Dermis blood vessel endothelial cell (primary cell): ENCODE measurements at places on chromosomes 4 and X. TPM values are rescaled to one million over a fixed set of nuclear protein-coding genes. Genes with fewer than 3 reads are reported as not detected.

GRCh38 chrX:69813677-69814076 is 197.8 kb downstream of the EDA start:
- no peak for DNase-seq

DNA sequence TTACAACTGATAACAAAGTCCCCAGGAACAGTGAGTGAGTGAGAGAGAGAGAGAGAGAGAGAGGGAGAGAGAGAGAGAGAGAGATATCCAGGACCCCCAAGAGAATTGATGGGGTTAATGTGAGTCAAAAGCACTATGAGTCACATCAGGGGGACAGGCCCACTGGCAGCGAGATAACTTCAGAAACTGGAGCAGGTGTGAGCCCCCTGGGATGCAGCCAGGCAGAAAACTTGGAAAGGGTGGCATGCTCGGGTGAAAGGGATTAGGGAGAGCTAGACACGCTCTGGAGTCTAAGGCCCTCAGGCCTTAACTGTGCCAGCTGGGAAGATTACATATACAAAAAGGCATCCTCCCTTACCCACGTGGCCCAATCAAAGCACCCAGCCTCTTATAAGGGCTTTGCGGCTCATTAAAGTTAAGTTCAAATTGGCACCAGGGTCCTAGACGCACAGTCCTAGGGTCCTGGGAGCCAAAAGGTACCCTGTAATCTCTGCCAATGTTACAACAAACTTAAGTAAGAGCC is 841 bp downstream of the ACOT9 start:
- peak; percentile 65 for DNase-seq

The ZNF157 gene
- 0.17 TPM in 1 of 2 replicates, not detected in the other for total RNA-seq

- DNase-seq, result no peak
Observed at GRCh38 chr4:48753159-48753558, 26.9 kb downstream of the FRYL start.

DNA sequence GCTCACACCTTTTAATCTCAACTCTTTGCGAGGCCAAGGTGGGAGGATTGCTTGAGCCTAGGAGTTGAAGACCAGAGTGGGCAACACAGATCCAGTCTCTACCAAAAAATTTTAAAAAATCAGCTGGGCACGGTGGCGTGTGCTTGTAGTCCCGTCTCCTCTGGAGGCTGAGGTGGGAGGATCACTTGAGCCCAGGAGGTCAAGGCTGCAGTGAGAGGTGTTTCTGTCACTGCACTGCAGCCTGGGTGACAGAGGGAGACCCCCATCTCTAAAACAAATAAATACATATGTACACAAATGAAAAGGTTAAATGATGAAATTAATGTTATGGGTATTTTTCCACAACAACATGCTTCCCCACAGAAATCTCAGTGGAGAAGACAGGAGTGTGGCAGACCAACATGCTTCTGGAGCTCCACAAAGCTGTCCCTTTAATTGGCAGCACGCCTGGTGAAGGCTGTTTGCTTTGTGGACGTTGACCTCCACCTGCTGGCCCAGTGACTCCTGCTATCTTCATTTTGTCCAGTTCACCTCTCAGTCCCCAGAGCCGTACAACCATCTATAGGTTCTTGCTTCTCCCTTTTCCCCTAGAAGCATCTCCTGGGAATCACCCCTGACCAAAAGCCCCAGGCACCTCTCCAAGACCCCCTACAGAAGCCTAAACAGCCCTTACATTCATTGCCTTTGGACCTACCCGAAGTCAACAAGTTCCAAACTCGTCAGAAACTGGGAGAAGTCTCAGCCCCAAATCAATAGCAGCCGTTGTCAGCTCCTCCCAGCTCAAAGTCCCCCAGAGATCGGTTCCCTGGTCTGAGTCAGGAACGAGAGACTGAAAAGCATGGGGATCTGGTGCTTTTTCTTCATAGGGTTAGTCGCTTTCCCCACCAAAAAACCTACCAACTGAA is 36.4 kb upstream of the CD99 start:
- no peak for DNase-seq

DNA sequence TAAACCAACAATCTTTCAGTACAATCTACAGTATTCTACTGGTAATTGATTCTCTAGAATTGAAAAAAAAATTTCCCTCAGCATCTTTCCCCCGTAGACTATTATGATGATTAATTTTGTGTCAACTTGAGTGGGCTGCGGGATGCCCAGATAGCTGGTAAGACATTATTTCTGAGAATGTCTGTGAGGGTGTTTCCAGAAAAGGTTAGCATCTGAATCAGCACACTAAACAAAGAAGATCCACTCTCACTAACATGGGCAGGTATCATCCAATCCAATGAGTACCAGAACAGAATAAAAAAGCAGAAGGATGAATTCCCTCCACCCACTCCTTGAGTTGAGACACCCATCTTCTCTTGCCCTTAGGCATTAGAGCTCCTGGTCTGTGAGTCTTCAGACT is 186.1 kb upstream of the MAB21L2 start:
- DNase-seq, result no peak

The SPANXN4 gene
- not detected in 2 replicates for total RNA-seq

DNA sequence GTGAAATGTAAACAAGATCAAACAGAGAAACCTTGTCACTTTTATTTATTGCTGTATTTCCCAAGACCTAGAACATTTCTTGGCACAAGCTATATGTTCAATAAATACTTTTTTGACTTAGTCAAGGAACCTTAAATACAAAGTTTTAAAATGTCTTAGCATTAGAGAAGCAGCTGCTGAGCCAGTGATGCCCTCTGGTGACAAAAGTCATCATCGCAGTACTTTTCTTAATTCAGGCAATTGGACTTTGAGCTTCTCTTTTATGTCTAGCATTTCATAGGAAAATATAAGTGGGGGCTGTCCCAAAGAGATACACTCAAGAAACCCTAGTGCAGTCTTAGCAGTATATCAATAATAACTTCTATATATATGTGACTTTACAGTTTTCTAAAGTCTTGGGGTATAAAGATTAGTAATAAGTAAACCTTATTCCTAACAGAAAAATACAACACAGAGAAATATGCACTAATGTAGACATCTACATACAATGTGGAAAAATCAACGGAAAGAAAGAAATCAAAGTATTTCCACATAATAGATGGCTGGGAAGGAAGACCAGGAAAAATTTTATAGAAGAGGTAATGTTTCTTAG is 118.4 kb downstream of the DTHD1 start:
- no peak for DNase-seq

The SSX4 gene
- total RNA-seq, result not detected in 2 replicates

DNA sequence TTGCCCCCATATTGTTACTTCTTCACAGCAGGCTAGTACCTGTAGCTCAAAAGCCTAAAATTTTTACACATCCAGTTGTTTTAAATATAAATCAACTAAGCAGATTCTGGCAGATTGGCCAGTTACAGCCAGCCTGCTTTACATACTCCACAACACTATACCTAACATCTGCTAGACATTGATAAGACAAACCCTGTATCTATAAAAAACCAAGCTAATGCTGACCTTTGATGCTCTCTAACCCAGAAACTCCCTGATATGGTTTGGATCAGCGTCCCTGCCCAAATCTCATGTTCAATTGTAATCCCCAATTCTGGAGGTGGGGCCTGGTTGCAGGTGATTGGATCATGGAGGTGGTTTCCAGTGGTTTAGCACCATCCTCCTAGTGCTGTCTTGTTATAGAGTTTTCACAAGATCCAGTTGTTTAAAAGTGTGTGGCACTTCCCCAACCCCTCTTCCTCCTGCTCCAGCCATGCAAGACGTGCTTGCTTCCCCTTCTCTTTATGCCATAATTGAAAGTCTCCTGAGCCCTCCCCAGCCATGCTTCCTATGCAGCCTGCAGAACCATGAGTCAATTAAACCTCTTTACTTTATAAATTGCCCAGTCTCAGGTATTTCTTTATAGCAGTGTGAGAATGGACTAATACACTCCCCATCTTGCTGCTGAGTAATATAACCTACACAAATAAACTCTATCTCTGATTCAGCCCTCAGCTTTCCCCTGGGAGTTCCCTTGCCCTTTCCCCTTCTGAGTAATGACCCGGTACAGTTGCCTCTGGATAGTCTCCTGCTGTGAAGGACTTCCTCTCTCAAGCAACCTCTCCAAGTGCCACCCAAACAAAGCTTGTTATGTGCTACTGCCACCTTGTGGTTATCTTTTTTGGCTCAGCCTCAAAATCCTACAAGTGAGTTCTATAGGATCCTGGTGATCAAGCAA is 39.6 kb downstream of the ZCCHC13 start:
- DNase-seq, result peak; percentile 90

GRCh38 chr4:69057620-69058409 is 38.5 kb upstream of the UGT2B7 start:
- no peak for DNase-seq

The PCSK1N gene
- total RNA-seq, result 0.17 and 0.42 TPM in 2 replicates

- peak; percentile 35 for DNase-seq
Observed at GRCh38 chr4:103098756-103099440, 736 bp downstream of the BDH2 start.

DNA sequence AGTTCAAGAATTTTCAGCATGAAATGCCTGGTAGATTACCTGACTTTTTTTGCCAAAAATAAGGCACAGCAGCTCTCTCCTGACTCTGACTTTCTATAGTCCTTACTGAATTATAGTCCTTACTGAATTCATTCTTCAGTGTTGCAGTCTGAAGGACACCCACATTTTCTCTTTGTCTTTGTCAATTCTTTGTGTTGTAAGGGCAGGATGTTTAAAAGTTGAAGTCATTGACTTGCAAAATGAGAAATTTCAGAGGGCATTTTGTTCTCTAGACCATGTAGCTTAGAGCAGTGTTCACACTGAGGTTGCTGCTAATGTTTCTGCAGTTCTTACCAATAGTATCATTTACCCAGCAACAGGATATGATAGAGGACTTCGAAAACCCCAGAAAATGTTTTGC is 168.0 kb downstream of the SOWAHB start:
- no peak for DNase-seq

DNA sequence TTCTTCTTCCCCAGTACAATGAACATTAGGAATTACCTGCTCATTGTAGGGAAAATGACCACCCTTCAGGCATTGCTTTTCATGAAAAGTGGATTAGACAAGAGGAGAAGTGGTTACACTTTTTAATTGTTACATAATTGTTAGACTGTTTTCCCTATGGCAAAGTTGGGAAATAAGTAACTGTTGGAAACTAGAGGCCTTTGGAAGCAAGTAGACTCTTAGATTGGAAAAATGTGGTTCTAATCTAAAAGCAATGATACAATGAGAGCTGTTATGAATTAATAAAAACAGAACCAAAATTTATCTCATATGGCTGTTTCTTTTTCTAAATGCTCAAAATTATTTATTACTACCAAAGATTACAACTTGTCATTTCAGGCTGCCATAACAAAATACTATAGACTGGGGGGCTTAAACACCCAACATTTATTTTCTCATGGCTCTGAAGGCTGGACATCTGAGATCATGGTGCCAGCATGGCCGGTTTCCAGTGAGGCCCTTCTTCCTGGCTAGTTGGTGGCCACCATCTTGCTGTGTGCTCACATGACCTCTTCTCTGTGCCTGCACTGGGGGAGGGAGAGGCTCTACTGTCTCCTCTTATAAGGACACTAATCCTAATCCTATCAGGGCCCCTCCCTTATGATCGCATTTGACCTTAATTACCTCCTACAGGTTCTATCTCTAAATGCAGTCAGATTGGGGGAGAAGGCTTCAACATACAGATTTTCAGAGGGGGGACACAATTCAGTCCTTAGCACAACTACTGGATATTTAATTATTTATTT is 12.5 kb downstream of the CC2D2A start:
- no peak for DNase-seq

- DNase-seq, result no peak
Observed at GRCh38 chrX:136057567-136057966, 72.3 kb downstream of the SLC9A6 start.

The COL4A6 gene
- total RNA-seq, result 0.68 and 1.3 TPM in 2 replicates

DNA sequence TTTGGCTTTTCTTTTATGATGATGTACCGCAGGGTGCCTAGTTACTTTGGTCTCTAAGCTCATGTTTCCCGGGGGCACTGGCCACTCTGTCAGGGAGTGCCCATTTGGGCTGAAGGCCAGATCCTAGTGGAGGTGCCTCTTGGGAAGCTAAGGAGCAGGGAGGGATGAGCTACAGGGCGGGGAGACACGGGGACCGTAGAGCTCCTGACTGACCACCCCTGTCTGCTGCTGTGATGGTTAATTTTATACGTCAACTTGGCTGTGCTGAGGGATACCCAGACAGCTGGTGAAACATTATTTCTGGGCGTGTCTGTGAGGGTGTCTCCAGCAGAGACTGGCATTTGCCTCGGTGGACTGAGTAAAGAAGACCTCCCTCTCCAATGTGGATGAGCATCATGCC is 24.9 kb upstream of the CLDN24 start:
- DNase-seq, result no peak

- DNase-seq, result no peak
Observed at GRCh38 chr4:168993714-168994510, 16.1 kb downstream of the CBR4 start.

DNA sequence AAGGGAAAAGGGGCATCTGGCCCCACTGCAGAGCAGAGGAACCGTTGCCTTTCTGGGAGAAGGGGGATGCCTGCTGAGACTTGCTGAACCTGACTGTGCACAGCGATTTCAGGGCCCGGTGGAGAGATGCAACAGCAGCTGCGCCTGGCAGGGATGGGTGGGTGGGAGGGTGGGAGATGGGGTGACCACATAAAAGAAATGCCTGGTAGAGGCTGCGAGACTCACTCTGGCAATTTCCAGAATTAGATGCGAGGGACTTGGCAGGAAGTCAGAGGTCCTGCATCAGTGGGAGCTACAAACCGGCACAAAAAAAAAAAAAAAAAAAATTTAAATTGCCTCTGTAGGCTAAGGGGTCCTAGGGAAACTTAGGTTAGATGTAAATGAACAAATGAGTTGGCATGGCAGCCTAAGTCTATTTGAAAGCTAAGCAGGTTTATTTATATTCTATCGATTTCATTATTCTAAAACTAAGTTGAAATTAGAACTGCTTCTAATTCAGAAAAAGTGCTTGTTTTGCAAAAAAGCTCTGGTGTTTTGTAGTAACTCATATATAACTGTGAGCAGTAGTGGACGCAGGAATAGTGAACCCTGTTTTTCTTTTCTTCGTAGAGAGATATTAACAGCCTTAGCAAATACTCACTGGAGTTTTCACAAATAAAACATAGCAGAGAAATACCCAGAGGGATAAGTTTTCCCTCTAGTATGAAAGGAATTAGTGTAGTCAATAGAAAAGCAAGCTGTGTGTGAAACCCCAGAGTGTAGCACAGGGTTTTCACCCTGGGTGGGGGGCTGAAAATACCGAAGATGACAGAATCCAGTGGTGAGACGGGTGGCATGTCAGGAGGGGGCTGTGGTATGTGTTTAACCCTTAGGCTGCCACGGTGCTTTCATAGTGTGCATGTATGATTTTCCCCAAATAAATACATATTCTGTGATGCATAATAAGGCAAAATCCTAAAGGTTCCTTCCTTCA is 130.1 kb downstream of the EGF start:
- no peak for DNase-seq

- DNase-seq, result no peak
Observed at GRCh38 chrX:21481761-21482160, 107.5 kb downstream of the CNKSR2 start.
